ENCODE measurements at places on chromosomes 7 and 10. TPM values are rescaled to one million over a fixed set of nuclear protein-coding genes. Genes with fewer than 3 reads are reported as not detected.

ZNF853 gene
- 0.02 TPM for polyA plus RNA-seq

DNA sequence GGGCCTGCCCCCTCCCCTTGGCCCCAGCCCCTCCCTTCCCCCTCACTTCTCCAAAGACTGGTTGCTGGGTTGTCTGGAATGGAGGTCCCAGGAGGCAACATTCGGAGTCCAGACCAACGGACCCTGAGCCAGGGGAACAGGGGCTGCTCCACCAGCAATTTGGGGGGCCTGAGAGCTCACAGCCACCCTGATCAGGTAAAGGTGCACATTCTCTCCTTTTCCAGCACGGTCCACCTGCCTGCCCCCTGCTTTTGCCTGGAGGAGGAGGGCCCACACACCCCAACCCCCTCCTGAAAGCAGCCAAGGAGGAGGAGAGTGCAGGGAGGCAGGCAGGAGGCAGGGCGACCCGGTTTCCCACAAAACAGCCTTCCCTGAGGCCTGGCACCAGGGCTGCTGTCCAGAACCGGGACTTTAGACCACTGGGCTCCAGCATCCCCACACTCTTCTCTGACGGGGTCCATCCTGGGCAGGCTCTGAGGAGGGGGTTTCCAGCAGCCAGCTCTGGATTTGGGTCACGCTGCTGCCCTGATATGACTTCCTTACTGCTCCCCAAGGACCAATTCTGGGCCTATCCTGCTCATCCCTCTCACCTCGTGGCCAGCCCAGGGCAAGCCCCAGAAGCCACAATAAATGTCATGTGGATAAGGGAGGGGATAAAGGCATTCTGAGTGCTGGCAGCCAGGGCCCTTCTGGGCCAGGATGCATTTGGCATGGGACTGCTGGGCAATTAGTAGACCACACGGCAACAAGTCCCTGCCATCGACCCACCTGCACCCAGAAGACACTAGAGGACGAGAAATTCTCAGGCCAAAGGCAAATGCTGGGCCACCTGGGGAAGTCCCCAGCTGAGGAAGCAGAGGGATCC, 1.1 kb upstream of the CAMK2B start:
- DNase-seq, result no peak

DNA sequence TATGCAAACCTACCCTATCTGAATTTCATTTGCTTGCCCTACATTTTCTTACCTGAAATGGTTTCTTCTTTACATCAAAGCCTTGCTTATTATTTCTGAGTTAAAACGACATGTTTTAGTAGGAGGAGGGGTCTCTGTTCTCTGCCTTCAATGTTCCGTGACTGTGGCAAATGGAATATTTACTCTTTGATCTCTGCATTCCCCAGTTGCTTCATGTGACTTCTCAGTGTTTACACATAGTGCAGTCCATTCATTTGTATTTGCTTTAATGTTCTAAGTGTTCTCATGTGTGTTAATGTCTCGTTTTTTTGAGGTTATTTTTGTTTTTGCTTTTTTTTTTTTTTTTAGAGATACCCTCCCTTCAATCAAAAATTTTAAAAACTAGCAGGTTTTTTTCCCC, 75.8 kb downstream of the GNAI1 start:
- no peak for DNase-seq

RARRES2 gene
- 0.23 TPM for polyA plus RNA-seq

GRCh38 chr10:124541076-124541903, 79.7 kb downstream of the LHPP start:
- DNase-seq, result no peak

- no peak for DNase-seq
Observed at GRCh38 chr10:22770270-22770669, 55.9 kb upstream of the PIP4K2A start.

TEX36 gene
- not detected for polyA plus RNA-seq

- no peak for DNase-seq
Observed at GRCh38 chr10:69962746-69963135, 89.9 kb upstream of the MACROH2A2 start.

Measured in mammary epithelial cell (primary cell).